Epithelial cell of proximal tubule (primary cell): ENCODE measurements at places on chromosomes 2 and 18.

DNA sequence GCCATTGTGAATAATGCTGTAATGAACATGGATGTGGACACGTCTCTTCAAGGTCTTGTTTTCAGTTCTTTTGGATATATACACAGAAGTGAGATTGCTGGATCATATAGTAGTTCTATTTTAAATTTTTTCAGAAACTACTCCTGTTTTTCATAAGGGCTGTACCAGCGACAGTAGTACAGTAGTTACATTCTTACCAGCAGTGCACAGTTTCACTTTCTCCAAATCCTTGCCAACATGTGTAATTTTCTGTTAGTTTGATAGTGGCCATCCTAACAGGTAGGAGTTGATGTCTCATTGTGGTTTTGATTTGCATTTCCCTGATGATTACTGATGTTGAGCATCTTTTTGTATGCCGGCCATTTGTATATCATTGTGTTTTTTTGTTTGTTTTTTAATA lies 81.7 kb downstream of the EPC2 start:
- no peak for DNase-seq

GRCh38 chr18:9404565-9405060 lies 70.0 kb downstream of the TWSG1 start:
- no peak for DNase-seq

- no peak for DNase-seq
Measured at GRCh38 chr2:223523551-223524001, 78.6 kb downstream of the SCG2 start.

- no peak for DNase-seq
Measured at GRCh38 chr2:237498341-237498740, 11.3 kb downstream of the MLPH start.

DNA sequence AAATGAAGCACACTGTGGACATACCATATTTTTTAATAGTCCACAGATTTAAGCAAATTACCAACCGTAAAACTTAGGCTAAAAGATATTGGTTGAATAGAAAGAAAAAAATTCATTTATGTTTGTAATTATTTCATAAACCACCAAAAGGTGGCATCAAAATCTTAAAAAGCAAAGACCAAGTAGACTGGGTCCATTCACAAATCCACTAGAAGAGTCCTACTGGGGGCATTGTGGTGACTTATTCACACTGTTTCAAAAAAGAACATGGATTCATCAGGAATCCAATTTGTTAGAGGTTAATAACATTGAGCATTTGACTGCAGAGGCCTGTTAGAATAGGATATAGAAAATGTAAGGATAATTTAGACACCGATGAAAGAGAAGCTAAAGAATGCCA lies 194.9 kb upstream of the KYNU start:
- DNase-seq = no peak
